ENCODE measurements at places on chromosomes 1 and 21. TPM values are rescaled to one million over a fixed set of nuclear protein-coding genes. Genes with fewer than 3 reads are reported as not detected.
A peak's percentile ranks its signal among the peaks of the same experiment; 100 is the strongest.

DNA sequence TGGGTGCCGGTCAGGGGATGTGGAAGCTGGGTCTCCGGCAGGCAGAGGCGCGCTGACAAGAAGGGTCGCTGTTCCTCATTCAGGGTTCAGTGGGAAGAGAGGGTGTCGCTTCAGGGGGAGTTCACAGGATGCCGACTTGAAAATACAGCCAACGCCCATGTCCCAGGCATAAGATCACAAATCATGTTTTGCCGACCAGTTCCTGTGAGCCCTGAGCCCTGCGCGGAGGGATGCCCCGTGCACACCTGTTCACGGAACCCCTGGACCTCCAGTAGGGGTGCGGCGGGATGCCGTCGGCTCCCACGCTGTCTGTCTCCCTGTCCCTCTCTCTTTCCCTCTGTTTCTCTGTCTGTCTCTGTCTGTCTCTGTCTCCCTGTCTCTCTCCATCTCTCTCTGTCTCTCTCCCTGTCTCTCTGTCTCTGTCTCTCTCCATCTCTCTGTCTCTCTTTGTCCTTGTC is 26.8 kb downstream of the TP73 start:
- DNase-seq = no peak

DNA sequence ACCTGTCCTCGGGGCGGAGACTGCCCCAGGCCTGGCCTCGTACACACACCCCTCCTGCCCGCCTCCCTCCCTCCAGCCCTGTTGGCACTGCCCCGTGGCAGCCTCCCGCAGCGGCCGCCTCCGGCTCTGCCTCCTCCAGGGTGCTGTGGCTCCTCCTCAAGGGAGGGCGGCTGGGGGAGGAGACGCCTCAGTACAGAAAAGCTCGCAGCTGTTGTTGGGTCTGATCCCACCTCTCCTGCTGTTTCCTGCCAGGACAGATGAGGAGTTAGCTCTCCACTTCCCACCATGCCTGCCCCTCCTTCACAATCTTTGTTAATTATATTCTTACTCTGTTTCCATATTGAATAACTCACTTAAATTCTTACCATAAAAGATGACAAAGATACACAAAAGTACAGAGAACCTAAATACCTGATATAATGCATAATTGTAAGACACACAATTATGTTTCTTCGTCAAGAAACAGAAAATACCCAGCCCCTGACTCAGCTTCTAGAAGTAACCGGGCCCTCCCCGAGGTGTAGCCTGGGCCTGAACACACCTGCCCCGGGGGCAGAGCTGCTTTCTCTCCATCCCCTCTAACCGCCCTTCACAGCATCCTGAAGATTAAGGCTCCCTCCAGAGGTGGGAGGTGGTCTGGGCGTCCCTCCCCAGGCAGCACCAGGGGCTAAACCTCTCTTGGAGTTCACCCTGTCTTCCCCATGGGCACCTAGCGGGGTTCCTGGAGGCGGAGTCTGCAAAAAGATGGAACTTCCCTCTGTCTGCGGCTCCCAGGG is 30.6 kb upstream of the COL6A1 start:
- no peak for DNase-seq

DNA sequence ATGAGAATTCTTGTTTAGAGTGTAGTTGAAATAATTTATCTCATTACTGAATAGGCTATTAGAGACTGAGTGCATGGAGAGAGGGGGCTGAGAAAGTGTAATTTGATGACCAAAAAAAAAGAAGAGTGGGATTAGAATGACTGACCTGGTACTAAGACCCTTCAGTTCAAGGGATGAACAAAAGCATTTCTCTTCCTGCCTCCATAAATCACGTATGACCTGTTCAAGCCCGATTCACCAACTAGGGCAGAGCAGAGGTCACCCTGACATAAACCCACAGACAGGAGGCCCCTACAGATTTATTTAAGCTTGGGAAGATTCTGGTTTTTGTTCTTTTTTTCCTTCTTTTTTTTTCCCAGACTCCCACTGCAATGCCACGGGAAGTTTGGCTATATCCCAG is 123.7 kb upstream of the COP1 start:
- no peak for DNase-seq

GRCh38 chr1:9319789-9320519 is 27.3 kb downstream of the SPSB1 start:
- no peak for DNase-seq

DNA sequence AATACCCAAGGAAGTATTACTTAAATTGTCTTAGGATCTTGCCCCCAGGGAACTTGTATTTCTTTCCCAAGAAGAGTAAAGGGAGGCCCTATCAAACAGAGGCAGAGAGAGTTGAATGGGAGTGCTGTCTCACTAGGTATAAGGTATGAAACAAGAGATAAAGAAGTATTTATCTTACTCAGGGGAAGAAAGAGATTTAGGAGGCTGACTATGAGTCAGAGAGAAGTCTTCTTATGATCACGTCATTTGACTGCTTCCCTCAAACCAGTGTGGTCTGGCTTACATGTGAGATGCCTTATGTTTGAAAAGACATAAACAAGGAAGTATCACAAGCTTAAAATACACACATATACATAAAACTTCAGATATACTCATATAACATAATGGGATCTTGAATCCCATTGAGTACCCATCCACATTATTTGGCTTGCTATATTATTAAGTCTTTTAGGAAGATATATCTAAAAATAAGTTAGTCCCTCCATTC is 29.6 kb downstream of the DUSP10 start:
- DNase-seq = no peak

- peak; percentile 68 for DNase-seq
Measured at GRCh38 chr1:56584910-56585528, 5.7 kb upstream of the PLPP3 start.

DNA sequence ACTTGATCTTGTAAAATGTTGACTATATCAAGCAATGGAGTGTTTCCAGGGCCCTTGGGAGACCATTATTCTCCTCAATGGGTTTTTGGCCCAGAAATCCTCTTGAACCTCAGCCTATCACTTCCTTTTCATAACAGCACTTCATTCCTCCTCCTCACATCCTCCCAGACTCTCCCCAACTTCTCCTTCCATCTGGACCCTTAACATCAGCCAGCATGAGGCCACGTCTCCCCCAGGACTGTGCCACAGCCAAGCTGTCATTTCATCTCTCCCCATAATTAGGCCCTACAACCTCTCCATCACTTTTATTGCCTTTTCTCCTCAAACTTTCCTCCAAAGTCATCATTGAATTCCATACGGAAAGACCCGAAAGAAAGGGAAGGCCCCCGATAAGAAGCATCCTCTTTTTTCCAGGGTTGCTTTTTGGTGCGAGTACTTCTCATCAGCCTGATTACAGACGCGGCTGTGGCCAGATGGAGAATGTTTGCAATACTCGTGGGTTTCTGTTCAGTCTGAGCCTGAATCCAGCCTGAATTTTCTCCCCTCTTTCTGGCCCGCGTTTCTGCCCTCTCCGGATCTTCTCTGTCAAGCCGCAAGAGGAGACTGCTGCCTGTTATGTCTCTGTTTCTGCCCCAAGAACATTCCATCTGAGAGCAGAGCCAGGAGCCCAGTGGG is 52.7 kb upstream of the SLC25A33 start:
- DNase-seq = no peak

GRCh38 chr21:32494934-32495709 is 82.6 kb downstream of the EVA1C start:
- DNase-seq = peak; percentile 44

DNA sequence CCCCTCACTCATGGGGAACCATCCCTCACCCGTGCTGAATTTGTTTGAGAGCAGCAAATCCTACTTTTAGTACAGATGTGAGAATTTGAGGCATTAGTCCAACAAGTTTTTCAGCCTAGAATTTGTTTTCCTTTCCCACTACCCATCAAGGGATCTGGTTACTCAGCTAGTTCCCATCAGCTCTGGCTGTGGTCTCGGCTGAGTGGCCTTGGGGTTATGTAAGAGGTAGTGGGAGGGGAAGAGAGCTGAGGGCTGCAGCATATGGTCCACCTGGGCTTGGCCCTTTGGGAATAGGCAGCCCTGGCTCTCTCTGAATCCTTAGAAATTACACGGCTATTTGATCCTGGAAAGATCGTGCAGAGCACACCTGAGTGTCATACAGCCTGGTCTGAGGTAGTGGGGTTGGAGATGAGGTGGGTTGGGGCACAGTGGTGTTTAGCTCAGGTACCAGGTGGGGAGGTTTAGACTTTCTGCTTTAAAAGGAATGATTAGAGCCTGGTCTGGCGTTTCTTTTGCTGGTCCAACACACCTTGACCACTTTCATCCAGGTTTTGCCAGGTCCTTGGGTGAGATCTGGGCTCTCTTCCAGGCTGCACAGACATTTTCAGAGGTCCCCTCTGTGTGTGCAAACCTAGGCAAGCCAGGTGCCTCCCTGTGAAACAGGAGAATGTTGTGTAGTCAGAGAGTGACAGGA is 4.2 kb downstream of the GSTM4 start:
- DNase-seq = no peak

DNA sequence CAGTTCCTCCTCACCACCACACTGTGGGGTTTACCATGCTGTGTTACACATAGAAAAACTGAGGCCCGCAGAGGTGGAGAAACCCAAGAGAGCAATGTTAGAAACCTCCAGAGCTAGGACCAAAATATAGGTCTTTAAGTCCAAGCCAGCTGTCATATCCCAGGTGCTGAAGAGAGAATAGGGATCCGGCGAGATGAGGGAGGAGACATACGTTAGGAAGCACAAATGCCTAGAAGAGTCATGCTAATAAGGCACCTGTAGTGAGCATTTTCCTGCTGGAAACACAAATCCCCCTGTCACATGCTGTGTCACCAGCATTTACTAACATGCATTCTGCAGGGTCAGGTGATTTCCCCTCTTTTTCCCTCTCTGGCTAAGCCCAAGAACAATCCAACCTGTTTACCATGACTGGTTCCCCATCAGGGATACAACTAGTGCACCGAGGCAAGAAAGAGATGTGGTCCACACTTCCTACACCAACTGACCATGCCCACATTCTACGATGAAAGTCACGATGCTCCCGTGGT is 168.6 kb upstream of the CAMK1G start:
- DNase-seq = no peak

- no peak for DNase-seq
Measured at GRCh38 chr21:45799765-45800338, 156.3 kb downstream of the PCBP3 start.

- DNase-seq = no peak
Measured at GRCh38 chr1:925561-926421, 2.1 kb downstream of the SAMD11 start.

GRCh38 chr21:19228226-19228625 is 824.6 kb upstream of the TMPRSS15 start:
- no peak for DNase-seq

DNA sequence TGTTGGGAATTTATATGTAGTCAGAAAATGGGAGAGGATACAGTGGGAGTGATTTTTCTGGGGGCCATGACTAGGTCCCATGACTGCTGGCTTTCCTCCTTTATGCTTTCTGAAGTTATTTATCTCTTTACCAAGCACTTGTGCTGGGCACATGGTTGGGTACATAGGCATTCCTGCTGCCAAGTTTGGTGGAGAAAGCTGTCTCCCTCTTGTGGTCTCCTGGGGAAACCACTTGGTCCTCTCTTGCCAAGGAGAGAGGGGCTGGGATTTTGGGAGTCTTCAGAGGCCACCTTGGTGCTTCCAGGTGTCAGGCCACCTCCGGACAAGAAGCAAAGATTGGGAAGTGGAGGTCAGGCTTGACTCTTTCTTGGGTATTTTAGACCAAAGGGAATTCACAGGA is 120.2 kb upstream of the KCNE2 start:
- peak; percentile 2 for DNase-seq

DNA sequence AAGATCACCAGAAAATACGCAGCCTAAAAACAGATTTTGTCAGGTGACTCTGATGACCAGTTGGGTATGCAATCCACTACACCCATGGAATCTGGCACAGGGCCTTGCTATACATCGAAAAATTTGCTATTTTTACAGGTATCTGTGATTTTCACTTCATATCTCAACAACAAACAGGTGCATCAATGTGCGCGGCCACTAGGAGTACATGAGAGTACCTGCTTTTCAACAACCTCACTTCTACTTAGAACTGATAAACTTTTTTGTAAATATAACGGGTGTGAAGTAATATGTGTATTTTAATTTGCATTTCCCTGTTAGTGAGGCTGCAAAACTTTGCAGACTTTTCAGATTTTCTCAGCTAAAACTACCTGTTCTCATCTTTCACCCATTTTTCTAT is 80.8 kb downstream of the SLC45A1 start:
- no peak for DNase-seq

DNA sequence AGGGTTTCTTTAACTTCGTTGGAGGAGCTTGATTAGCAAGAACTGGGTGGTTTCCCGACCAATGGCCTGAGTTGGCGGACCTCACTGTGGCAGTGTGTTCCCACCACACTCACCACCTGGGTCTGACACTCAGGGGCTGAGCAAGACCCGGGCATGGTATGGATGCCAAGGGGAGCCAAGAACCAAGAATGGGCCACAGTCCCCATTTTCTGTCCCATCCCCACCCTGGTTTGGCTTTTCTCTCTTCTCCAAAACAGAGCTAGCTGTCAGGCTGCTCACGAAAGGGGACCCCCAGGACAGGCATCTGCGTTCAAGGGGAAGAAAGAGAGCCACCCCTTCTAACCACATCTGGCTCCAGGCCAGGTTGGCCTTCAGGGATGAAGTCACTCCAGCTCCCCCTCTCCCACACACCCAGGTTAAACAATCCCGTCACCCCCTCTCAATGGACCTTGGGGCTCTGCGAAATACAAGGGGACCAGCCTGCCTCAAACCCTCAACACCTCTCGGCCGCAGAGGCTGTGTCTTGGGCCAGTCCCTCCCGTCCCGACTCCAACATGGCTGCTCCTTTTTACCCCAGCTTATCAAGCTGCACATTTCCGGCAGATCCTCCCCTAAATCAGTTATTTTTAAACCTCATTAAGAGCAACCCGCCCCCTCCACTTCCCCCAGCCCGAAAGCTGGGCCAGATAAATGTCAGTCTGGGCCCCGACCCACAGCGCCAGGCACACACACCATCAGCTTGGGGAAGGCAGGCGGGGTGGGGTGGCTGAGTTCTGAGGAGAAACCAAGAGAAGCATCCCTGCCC is 3.4 kb downstream of the TAGLN2 start:
- peak; percentile 8 for DNase-seq

DNA sequence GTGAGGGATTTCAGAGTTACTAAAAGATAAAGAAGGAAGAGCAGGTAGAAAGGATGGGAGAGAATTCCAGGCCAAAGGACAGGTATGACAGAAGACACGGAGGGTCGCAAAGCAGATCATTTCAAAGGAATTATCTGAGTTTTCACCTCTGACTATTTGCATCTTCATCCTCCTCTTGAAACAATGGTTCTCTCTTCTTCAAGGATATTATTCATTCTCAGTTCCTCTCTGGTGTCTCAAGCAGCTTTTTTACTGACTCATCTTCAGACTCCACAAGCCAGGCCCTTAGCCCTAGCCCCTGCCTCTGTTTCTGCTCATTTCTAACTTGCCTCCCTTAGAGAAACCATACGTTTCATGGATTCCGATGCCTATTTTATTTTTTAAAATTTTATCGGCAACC is 15.0 kb downstream of the DDX59 start:
- DNase-seq = no peak

The CNR2 gene
- not detected for total RNA-seq

The MYBPH gene
- not detected for total RNA-seq

The STUM gene
- total RNA-seq = not detected

The SPOCD1 gene
- 0.10 TPM for total RNA-seq

The BARHL2 gene
- total RNA-seq = not detected

The TNFSF4 gene
- 0.03 TPM for total RNA-seq

The PLPPR4 gene
- not detected for total RNA-seq

The HFM1 gene
- total RNA-seq = not detected

The DMRTA2 gene
- not detected for total RNA-seq

The DNAJC28 gene
- total RNA-seq = 0.42 TPM

The RAD54L gene
- 32.5 TPM for total RNA-seq

The NPR1 gene
- total RNA-seq = not detected
